ENCODE measurements at places on chromosomes 1 and 21.

DNA sequence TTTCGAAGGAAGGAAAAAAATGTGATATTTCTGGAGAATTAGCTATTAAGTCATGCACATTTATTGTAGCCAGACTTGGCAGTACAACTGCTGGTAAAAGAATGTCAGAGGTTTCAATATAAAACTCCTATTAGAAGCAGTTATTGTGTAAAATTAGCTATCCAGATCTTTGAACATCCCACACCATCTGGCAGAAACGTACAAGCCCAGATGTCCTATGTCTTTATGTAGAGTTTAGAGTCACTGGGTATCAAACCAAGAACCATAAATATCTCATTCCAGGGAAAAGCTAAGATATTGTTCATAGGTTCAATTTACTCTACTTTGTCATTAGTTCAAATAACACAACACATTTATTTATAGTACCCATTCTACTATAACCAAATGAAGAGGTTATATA lies 31.4 kb downstream of the OLFM3 start:
- DNase-seq: no peak

DNA sequence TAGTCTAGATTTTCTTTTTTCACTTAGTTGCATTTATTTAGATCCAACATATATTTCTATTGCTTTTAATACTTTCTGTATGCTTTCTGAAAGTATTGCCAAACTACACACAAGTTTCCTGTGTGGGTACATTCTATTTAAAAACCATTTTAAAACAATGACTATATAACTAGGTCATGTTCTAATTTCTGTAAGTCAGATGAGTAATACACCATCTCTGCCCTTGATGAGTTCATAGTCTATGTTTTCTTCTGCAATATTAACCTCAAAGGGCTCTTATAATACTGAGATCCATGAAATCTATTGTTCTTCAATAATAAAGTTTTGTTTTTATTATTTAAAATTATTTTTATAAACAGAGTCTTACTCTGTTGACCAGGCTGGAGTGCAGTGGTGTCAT lies 68.3 kb downstream of the RNASEL start:
- DNase-seq: no peak

DNA sequence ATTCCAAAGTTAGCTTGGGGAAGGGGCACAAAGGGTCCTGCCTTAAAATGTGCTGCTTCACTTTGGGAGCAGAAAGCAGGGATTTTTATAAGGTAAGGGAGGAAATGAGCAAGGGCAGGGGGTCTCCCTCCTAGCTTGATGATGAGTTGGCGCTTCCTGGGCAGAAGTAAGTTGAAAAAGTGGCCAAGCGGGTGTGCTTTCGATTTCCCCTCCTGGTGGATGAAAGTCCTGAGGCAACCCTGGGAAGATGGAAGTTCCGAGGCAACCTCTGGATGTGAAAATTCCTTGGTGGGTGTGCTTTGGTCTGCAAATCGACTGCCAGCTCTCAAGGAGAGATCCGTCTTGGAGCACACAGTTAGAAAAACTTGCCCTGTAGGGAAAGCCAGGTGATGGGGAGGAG lies 41.7 kb upstream of the CD2 start:
- DNase-seq: no peak

- no peak for DNase-seq
Observed at GRCh38 chr21:33940881-33941245, 25.3 kb upstream of the ATP5PO start.

- no peak for DNase-seq
Observed at GRCh38 chr1:158179301-158180041, 1.2 kb upstream of the CD1D start.

- DNase-seq: no peak
Observed at GRCh38 chr1:201332021-201332420, 45.5 kb downstream of the TNNT2 start.

DNA sequence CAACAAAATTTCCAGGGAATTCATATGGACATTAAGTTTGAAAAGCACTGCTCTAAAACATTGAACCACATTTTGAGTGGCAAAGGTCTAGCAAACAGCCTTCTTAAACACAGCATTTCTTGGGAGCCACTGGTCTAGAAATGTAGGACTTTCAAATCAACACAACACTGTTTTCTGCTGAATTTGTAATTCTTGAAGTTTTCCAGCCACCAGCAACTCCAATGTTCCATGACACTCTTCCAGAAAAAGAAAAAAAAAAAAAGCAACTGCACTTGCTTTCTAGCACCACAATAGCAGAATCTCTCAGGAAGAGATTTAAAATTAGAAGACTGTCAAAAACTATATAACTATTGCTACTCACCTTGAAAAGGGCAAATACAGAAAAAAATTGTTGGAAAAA lies 4.5 kb downstream of the SYDE2 start:
- DNase-seq: no peak

- DNase-seq: no peak
Observed at GRCh38 chr1:14578156-14578555, 20.3 kb upstream of the KAZN start.

Measured in Kasumi-1 (cell line).